SK-N-SH (cell line): ENCODE measurements at places on chromosomes 5 and 9. TPM values are rescaled to one million over a fixed set of nuclear protein-coding genes. Genes with fewer than 3 reads are reported as not detected.

GRCh38 chr5:88143693-88144218, 124.9 kb downstream of the TMEM161B start:
- no peak overlapping the region for H3K27ac ChIP-seq
- DNase-seq: no peak
- H3K4me3 ChIP-seq: no peak overlapping the region

DNA sequence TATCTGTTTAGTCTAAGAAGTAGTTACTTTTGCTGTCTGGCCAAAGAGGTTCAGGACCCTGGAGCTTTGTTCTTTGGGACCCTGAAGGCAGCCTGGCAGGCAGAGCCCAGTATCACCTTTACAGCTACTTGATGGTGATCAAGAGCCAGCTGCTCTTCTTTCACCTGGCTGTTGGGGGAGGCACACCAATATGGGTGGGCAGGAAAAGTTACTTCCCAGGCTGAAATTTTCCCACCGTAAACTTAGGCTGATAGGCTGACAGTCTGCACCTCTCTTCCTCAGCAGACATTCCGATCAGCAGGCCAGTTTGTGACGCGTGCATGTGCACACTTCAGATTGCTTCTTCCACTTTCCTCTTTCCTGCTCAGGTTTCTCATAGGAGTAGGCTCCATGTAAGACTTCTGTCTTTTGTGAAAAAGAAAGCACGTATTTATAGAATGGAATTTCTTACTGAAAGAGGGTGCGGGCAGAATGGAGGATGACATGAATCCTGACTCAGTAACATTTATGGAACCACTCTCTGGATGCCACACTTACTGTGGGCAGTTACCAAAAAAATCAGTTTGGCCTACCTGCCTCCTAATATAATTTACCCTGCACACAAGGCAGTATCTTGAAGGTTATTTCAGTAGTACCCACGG, 223.9 kb upstream of the DMRT1 start:
- no peak overlapping the region for H3K27ac ChIP-seq
- no peak overlapping the region for H3K4me3 ChIP-seq
- DNase-seq: no peak
- no peaks in the 10 kb centered on the region for H3K4me1 ChIP-seq
- H3K27me3 ChIP-seq: peaks cover 49% of the 10 kb centered on the region

DNA sequence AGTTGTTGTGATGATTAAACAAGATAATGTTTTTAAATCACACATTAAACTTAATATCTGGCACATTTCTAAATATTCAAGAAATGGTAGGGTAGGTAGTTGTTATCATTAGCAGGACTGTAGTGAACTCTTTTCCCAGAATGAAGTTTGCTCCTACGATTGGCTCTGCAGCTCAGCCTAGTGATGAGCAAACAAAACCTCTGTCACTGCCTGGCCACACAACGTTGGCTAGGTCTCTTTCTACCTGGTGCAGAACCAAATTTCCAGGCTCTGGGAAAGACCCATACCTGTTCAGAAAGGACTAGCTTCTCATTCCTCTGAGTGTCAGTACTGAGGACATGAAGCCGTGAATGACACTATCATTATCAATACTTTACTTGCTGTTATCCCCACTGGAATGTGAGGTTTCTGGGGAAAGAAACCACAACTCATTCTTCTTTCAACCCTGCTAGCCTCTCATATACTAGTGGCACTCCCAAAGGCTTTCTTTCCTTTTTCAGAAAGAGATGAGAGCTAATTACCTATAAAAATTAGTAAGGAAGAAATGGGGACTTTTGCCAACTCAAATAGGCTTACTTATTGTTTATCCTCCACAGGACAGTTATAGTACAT, 219.3 kb upstream of the TRIM32 start:
- H3K27ac ChIP-seq: no peak overlapping the region
- no peaks in the 10 kb centered on the region for H3K36me3 ChIP-seq
- peaks cover 7% of the 10 kb centered on the region; the same call in 1 of the 2 replicates for H3K4me1 ChIP-seq

GRCh38 chr9:95521699-95522098, 4.9 kb upstream of the PTCH1 start:
- H3K36me3 ChIP-seq: no peaks in the 10 kb centered on the region
- H3K27ac ChIP-seq: no peak overlapping the region
- no peak overlapping the region for H3K4me3 ChIP-seq
- DNase-seq: no peak
- H3K4me1 ChIP-seq: no peaks in the 10 kb centered on the region

DNA sequence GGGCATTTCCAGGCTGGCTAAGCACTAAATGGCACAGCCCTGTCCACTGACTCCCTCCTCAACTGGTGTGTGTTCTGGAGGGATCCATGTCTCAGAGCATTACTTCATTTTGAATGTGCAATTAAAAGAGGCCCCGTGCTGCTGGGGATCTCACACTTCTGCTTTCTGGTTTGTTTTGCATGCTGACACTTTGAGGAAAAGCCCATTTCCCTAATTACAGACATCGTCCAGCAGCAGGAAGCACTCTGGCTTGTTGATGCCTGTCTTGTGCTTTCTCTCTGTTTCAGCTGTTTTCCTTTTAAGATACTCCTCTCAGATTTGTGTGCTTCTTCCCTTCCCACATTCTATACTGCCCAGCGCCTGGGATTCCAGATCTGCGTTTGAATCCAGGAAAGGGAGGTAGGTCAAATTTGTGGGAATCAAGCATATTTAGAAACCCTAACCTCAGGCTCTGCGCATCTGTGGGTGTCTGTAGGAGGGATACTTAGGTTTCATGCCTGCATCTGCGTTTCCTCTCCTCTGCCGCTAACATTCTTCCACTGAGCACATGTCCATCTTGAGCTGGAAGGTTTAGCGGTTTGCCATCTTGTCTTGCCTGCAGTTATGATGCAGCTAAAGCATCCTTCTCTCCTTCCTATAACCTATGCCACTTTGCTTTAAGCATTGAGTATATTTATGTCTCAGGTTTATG, 25.7 kb downstream of the SYK start:
- H3K4me1 ChIP-seq: no peaks in the 10 kb centered on the region
- no peak overlapping the region for H3K4me3 ChIP-seq
- no peak for DNase-seq
- H3K36me3 ChIP-seq: no peaks in the 10 kb centered on the region
- no peaks in the 10 kb centered on the region for H3K27me3 ChIP-seq
- no peak overlapping the region for H3K27ac ChIP-seq

SLC2A6 gene
- 5.2 and 7.7 TPM in 2 replicates for polyA plus RNA-seq

DNA sequence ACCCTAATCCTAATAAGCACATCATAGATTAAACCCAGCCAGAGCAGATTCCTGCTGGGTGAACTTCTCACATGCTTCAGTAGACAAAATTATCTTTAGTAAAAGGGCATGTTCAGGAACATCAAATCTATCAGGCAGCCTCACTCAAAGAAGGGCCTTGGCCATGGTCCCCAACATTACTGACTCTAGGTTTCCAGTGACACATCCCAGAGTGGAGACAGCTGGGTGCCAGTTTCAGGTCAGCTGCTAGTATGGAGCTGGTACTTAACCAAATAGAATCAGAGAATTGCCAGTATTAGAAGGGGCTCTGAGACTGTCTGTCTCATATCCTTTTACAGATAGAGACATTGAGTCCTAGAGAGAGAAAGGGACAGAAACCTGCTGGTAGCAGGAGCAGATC, 44.1 kb upstream of the GALNT10 start:
- DNase-seq: no peak
- H3K36me3 ChIP-seq: no peaks in the 10 kb centered on the region
- H3K27ac ChIP-seq: no peak overlapping the region
- H3K4me1 ChIP-seq: no peaks in the 10 kb centered on the region

DNA sequence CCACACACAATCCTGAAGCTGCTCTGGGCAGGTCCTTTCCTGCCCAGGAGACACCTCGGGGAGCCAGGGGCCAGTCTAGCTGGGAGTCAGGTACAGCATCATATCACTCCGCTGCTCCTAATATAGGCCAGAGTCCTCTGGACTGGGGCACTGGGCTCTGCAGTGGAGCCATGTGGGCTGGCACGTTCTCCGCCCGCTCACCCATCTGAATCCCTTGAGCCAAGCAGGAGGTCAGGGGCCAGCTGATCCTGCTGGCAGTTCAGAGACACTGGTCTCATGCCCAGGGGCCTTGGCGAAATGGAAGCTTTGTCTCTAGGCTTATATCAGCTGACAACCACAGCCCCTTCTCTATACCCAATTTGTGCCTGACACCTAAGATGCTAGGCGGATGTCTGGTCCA, 9.3 kb upstream of the CORO2A start:
- no peaks in the 10 kb centered on the region for H3K4me1 ChIP-seq
- no peak overlapping the region for H3K4me3 ChIP-seq
- no peak overlapping the region for H3K27ac ChIP-seq
- no peak for DNase-seq
- H3K36me3 ChIP-seq: no peaks in the 10 kb centered on the region

DNA sequence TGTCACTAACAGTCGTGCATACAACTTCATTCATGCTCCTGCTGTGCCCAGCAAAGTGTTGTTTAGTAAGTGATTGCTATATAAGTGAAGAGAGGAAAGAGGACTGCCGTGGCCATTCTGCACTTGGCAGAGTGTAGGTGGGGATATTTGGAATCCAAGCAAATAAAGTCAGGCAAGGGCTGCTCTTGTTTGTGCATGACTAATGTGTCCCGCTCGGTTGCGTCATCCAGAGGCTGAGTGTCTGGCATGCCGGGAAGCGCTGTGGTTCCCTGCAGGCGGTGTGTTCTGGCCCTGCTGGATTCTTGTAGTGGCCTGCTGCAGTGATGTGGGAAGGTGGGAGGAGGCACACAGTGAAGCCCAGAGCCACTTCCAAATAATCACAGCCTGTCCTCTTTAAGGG, 136.9 kb upstream of the ANKH start:
- peak overlapping the region; percentile 89 for H3K27ac ChIP-seq
- no peaks in the 10 kb centered on the region for H3K36me3 ChIP-seq
- no peak for DNase-seq
- peaks cover 12% of the 10 kb centered on the region for H3K4me1 ChIP-seq

GRCh38 chr5:54037205-54037604, 273.2 kb downstream of the ARL15 start:
- H3K27me3 ChIP-seq: no peaks in the 10 kb centered on the region
- no peaks in the 10 kb centered on the region for H3K36me3 ChIP-seq

- no peak for DNase-seq
- no peaks in the 10 kb centered on the region for H3K27me3 ChIP-seq
- H3K27ac ChIP-seq: no peak overlapping the region
- peaks cover 5% of the 10 kb centered on the region for H3K36me3 ChIP-seq
- H3K4me3 ChIP-seq: no peak overlapping the region
- no peaks in the 10 kb centered on the region for H3K4me1 ChIP-seq
Observed at GRCh38 chr9:101479338-101480030, 43.9 kb upstream of the ALDOB start.

DNA sequence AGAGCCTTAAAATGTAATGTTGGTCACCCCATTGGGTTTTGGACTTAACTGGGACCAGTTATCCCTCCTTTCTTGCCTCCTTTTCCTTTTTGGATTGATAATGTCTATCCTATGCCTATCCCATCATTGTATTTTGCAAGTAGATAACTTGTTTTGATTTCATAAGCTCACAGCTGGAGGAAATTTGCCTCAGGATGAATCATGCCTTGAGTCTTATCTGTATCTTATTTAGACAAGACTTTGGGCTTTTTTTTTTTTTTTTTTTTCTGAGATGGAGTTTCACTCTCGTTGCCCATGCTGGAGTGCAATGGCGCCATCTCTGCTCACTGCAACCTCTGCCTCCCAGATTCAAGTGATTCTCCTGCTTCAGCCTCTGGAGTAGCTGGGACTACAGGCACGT, 443.3 kb downstream of the DNAH5 start:
- H3K36me3 ChIP-seq: no peaks in the 10 kb centered on the region
- no peak overlapping the region for H3K4me3 ChIP-seq
- no peak for DNase-seq
- no peaks in the 10 kb centered on the region for H3K4me1 ChIP-seq
- H3K27me3 ChIP-seq: no peaks in the 10 kb centered on the region
- no peak overlapping the region for H3K27ac ChIP-seq

DNA sequence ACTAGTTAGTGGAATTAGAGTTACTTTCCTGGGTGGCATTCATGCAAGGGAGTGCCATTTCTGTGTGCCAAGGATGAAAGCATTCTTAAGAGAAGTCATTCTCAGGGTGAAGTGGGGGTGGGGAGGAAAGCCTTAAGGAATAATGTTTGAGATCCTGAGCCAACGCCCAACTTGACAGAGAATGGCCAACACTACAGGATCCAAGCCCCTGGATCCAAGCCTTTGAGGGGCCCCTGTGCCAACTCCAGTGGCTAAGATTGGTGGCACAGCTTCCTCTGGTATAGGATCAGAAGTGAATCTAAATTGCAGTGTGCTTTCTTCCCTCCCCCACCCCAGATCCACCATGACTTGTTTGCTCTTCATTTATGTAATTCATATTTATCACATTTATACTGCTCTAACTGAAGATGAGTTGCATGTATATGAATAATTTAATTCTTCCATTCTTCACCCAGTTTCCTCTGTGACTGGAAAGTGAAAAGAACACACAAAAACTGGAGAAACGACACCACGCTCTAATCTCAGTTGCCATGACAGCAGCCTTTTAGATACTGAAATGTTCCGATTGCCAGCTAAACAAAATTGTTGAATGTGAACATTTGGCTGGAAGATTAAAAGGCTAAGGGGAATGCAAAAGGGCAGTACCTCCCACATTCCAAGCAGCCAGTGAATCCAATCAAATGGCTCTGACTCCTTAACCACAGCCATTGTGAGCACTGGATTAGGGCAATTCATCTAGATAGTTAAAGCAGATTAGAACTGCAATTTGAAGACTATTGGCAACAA, 4.5 kb downstream of the ZNF608 start:
- H3K4me1 ChIP-seq: peaks cover 55% of the 10 kb centered on the region
- H3K27ac ChIP-seq: peak overlapping the region; percentile 35; the same call in 1 of the 2 replicates
- H3K4me3 ChIP-seq: peak overlapping the region; percentile 67
- peaks cover 9% of the 10 kb centered on the region for H3K36me3 ChIP-seq
- no peak for DNase-seq

DNA sequence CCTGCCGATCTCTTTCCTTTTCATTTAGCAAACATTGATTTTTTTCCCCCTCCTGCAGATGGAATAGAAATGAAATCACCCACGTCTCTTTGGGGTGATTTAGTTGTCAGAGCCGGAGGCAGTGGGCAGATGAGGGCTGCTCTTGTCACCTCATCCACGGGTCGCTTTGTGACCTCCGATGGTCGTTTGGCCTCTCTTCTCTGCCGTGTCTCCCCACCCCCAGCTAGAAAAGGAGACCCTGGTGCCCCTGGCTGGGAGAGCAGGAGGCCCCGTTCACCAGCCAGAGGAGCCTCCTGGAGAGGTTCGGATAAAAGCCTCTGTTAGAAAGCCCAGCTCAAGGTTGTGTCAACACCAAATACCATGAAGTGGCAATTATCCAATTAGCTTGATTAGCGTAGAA, 21.6 kb upstream of the RXRA start:
- no peak overlapping the region for H3K27ac ChIP-seq
- peaks cover 6% of the 10 kb centered on the region; the same call in 1 of the 2 replicates for H3K27me3 ChIP-seq
- no peaks in the 10 kb centered on the region; the same call in 1 of the 2 replicates for H3K4me1 ChIP-seq
- no peak for DNase-seq

PCDHGA3 gene
- 0.33 and 0.45 TPM in 2 replicates for polyA plus RNA-seq

DNA sequence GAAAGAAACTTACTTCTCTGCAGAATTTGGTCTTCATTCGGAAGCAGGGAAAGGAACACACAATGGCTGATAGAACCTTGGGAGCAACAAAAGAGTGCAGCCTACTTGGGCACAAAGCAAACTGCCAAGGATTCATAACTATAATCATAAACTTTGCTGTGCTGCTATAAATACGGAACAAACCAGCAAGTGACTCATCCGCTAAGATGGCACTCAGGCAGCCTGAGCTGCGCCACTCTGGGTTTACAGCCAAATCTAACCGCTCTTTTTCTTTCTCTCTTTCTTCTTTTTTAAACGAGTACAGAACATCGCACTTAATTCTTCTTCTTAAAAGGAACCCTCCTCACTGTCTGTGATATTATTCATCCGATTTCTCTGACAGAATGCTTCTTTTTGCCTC, 81.1 kb downstream of the PTPN3 start:
- no peaks in the 10 kb centered on the region for H3K4me1 ChIP-seq
- H3K27me3 ChIP-seq: no peaks in the 10 kb centered on the region
- H3K4me3 ChIP-seq: no peak overlapping the region
- H3K36me3 ChIP-seq: peaks cover 5% of the 10 kb centered on the region
- no peak overlapping the region for H3K27ac ChIP-seq
